ENCODE measurements at places on chromosomes 3 and 15. TPM values are rescaled to one million over a fixed set of nuclear protein-coding genes. Genes with fewer than 3 reads are reported as not detected.

DNA sequence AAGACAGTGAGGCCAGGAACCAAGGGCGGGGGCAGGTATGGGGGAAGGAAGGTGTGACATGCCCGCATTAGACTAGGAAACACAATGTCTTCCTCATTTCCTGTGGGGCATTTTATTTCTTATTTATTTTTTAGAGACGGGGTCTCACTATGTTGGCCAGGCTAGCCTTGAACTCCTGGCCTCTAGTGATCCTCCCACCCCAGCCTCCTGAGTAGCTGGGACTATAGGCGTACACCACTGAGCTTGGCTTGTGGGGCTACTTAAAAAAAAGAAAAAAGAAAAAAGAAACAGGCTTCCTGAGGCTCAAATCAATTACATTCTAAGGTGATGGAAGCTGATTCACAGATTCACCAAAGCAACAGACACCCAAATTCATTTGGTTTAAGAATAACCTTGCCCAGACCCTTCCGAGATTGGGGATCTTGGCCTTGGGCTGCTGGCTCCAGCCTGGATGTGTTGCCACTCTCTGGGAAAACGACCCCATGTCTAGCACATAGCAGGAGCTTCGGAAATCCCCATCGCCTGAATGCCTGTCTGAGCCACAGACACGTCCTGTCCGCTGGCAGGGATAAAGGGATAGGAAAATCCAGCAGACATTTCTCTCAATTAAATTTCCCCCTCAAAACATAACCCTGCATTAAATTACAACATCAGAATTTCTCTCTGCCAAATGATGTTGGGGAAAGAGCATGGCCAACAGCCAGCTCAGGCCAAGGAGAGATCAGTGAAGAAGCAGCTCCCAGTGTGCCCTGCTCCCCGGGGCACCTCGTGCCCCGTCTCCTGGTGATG is 13.0 kb downstream of the CPN2 start:
- DNase-seq: no peak

DNA sequence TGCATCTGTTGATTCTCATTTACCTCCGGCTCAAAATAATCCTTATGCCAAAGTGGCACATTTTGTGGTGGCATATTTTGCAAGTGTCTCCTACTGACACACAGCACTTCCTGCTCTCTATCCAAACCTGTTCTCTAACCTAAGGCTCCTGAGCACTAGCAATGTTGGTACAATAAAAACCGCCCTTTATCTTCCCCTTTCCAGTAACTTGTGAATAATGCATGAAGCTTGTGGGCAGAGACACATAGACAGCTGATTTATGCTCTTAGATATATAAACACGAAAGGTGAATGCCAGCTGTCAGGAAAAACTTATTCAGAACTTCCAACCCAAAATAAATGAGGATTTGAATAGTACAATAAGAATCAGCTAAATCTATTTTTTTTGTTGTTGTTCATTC is 34.6 kb upstream of the ARPIN start:
- DNase-seq: no peak

GRCh38 chr15:35078221-35078915 is 6.7 kb downstream of the NANOGP8 start:
- peak; percentile 75 for DNase-seq

DNA sequence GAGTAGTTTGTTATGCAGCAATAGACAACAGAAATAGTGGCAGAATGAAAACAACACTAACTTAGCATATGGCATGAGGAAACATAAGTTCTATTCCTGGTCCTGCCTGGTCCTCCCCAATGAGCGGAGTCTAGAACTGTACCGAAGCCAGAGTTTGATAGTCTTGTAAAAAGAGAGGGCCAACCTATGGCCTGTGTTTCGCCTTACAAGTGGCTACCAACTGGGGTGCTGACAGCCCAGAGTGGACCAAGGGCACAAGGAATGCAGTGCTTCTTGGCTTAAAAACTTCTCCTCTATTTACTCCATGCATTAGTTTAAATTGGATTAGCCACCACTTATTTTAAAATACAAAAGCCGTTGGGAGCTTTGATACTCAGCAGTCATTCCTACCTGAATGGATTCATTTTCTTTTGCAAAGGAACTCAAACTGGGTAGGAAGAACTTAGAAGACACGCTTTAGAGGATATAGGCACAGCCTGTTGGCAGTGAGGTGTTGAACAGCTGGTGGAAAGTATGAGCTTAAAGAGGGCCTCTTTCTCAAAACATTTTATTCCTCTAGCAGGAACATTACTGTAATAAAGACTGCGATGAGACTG is 302.9 kb downstream of the PLCL2 start:
- peak; percentile 27 for DNase-seq

DNA sequence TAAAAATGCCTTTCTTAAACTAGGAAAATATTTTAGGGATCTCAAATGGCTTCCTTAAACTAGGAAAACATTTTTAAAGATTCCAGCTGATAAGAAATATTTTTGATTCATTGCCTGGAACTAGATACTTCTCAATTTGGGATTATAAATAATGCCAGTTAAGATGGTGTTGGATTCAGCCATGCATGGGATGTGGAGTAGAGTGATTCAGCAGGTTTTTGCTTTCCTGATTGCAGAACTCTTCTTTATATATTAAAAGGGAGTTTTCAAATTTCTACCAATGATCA is 15.6 kb downstream of the FILIP1L start:
- DNase-seq: no peak

- no peak for DNase-seq
These were observed 207.1 kb downstream of the UACA start for GRCh38 chr15:70556151-70556741.

DNA sequence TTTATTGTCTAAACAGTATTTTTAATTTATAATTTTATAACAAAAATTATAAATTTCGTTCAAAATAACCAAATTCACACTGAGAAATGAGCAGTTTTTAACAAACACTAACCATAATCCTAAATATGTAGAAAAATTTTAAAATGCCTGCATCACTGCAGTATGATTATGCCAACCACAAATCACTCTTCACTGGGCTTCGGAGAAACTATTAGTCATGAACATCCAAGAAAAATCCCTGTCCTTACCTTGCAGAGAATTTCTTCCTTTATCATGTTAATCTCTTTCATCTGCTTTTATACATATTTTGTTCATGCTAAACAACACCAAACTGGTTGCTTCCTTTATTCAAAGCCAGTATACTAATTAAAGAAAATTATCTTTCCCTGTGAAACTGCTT is 511.0 kb upstream of the ALCAM start:
- no peak for DNase-seq

DNA sequence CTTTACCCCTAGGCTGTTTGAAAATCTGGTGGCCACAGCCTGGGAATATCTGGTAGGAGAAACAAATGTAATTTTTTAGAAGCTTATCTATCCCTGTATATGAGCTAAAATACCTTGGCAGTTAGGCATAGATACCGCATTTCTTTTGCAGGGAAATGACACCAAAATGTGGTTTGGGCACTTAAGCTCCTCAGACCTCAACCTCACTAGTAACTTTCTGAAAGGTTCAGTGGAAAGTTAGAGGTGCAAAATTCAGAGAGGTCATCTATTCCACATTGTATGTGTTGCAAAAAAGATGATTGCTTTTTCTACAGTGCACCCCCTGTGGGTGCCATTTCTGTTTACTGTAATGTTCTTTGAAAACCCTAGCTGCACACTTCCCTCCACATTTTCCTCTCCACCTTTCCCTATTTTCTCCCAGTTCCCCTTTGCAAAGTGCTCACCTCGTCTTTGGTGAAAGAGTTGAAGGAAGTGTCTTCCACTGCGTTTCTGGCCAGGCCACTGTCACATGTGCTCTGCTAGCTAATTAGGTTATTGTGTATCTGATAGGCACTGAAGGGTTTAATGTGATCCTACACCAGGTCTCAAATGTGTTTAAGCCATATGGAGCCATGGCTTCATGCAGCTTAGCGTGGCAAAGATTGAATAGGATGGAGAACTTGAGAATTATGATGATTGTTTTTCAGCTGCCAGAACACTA is 1.3 kb downstream of the SACM1L start:
- DNase-seq: no peak

- no peak for DNase-seq
These were observed 302.7 kb downstream of the AGBL1 start for GRCh38 chr15:86382341-86382740.

- DNase-seq: no peak
These were observed 318.0 kb downstream of the ZNF621 start for GRCh38 chr3:40842714-40843113.

GRCh38 chr3:46221391-46221790 is 13.3 kb upstream of the CCR1 start:
- no peak for DNase-seq

DNA sequence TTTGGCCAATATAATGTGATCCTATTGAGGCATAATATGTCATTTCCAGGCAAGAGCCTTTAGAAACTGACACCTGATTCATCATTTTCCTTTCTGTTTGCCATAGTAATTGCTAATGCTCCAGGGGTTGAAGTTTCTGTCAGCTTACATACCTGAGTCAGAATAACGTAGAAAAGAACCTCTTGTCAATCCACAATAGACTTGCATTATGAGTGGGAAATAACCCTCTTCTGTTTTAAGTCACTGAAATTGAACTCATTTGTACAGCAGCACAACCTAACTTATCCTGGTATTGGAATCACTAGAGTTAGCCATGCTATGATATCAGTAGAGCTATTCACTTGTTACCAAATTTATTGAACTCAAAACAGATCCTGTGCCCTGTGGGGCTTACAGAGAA is 101.7 kb upstream of the TP63 start:
- DNase-seq: no peak

GRCh38 chr3:101117465-101117864 is 124.2 kb upstream of the ABI3BP start:
- DNase-seq: no peak

GRCh38 chr3:11096266-11097139 is 57.8 kb upstream of the HRH1 start:
- peak; percentile 75 for DNase-seq

The PLSCR5 gene
- total RNA-seq: not detected

The PLA2G4E gene
- 1.9 TPM for total RNA-seq

The SMCO1 gene
- 19.6 TPM for total RNA-seq

The ZNF717 gene
- 21.3 TPM for total RNA-seq

The TMEM45A gene
- 19.9 TPM for total RNA-seq

The SLC15A2 gene
- 18.2 TPM for total RNA-seq

The NPAP1 gene
- not detected for total RNA-seq

The ZNF710 gene
- 5.6 TPM for total RNA-seq

The ALDH1A3 gene
- 59.0 TPM for total RNA-seq

The MEX3B gene
- total RNA-seq: 9.1 TPM

The MYZAP gene
- 3.5 TPM for total RNA-seq

Data from tongue (tissue), 3 donors.